Renal pelvis (tissue), 12 donors: ENCODE measurements at places on chromosomes 1 and 21. TPM values are rescaled to one million over a fixed set of nuclear protein-coding genes. Genes with fewer than 3 reads are reported as not detected.
A peak's percentile ranks its signal among the peaks of the same experiment; 100 is the strongest.

- no peak for DNase-seq
Observed at GRCh38 chr1:248686815-248687214, 15.8 kb downstream of the OR14I1 start.

DNA sequence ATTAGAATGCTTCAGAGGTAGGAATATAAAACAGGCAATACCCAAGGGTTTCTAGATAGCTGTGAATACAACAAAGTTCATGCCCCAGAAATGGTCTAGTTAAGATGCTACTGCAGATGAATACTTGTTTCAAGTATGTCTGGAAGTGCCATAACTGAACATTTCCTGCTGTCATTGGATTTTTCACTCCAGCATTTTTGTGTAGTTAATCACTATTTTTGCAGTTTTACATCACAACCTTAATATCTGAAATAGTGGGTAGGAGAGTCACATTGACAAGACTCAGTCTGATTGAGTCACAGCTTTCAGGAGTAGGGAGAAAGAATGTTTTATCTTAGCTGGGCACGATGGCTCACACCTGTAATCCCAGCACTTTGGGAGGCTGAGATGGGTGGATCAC is 126.4 kb upstream of the C1orf21 start:
- no peak for DNase-seq

GRCh38 chr1:186014370-186015037 is 280.3 kb downstream of the HMCN1 start:
- no peak for DNase-seq

DNA sequence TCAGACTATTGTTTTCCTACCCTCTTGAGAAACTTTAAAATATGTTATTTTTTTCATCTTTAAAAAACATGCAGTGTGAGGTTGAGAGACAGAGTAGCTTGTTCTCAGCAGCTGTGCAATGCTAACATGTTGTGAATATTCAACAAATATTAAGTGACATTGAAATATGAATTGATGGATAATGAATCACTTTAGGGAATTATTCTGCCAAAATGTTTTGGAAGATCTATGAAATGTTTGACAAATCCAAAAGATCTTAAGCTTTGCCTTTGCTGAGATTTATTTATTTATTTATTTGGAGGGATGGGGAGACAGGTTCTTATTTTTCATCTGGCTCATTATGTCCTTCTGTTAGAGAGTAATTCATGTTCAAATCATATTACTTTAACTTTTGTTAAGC is 680.1 kb upstream of the CXADR start:
- DNase-seq: no peak

- no peak for DNase-seq
Observed at GRCh38 chr1:218365226-218365999, 20.3 kb downstream of the TGFB2 start.

- DNase-seq: no peak
Observed at GRCh38 chr1:218695525-218695924, 350.4 kb downstream of the TGFB2 start.

DNA sequence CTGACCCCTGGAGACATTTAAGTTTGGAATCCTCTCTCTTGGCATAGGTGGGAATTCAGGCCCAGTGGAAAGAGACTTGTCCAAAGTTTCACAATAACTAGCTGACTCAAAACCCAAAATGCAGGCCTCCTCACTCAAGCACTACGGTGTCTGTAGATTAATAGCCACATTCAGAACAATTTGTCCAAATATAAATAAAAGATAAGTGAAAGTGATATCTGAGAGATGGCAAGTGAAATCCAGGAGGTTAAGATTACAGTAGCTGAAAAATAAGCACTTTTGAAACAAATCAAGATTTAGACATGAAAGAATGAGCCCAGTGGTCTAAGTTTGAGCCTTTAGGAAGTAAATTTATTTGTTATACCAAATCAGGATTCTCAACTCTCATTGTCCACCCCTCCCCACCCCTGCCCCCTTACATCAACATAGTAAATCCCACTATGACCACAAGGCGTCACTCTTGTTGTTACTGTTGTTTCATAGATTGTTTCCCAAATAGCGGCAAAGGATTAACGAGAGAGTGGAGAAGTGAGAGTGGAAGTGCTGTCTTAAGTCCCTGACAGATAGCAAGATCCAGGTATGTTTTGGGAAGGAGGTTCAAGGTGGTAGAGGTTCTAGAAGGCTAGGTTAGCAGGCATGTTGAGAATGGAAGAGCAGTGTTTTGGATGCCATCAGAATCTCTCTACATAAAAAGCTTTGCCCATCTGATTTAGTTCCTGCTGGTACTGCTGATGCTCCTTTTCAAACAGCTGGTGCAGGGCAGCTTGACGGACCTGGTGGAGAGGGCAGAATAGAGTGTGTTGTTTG is 7.1 kb upstream of the TPM3 start:
- peak; percentile 69 for DNase-seq

GRCh38 chr1:53270107-53270506 is 31.8 kb upstream of the MAGOH start:
- DNase-seq: no peak

DNA sequence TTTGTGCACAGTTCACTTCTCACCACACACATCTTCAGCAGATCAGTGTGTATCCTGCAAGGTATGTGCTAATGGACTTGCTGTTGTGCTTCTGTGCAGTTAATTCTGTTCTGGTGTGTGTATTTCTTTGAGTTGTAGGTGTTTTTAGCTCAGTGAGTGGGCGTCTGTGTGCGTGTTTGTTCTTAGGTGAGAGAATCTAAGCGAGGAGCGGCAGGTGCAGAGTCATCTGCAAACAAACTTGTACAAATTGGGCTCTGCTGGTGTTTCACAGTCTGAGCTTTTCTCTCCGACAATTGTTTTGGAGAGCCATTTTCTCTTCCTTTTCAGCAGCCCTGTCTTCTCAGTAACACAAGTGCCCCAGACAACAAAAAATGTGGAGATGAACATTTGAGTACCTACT is 43.6 kb downstream of the ACP6 start:
- DNase-seq: no peak

SYDE2 gene
- polyA plus RNA-seq: 10.4 TPM

FCGR1A gene
- 2.0 TPM for polyA plus RNA-seq

TCHH gene
- polyA plus RNA-seq: 0.03 TPM

CRP gene
- polyA plus RNA-seq: not detected

FAM43B gene
- polyA plus RNA-seq: 1.6 TPM
